ENCODE measurements at places on chromosomes 3 and 15.

DNA sequence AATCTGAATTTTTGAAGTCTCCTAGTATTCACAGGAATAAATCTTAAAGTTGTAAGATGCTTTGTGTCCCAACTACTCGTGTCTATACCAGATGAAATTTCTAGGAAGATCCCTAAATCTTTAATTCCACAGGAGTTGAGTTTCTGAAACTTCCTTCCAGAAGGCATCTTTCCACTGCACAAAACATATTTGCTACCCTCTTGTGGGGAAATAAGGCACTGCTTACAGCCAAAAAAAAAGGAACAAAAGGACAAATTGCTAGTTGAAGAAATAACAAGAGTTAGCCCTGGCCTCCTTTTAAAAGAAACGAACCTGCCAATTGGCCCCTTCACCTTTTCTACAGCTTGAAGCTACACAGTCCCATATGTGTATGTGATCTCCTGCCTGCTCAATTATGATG is 54.0 kb downstream of the TAFA4 start:
- DNase-seq: no peak

DNA sequence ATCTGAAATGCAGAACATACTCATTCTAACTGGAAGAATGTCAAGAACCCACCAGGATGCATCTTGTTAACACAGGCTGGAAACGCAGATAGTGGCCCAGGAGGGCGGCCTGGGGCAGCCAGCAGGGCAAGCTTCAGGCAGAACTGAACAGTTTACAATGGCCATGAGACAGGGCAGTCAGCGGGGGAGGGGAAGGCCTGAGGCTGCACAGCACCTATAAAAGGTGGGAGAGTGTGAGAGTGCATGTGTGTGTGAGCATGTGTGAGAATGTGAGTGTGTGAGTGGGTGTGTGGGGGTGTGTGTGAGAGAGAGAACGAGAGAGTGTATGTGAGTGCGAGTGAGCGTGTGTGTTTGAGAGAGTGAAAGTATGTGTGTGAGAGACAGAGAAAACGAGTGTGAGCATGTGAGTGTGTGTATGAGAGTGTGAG is 26.8 kb upstream of the SLCO2A1 start:
- DNase-seq: no peak

DNA sequence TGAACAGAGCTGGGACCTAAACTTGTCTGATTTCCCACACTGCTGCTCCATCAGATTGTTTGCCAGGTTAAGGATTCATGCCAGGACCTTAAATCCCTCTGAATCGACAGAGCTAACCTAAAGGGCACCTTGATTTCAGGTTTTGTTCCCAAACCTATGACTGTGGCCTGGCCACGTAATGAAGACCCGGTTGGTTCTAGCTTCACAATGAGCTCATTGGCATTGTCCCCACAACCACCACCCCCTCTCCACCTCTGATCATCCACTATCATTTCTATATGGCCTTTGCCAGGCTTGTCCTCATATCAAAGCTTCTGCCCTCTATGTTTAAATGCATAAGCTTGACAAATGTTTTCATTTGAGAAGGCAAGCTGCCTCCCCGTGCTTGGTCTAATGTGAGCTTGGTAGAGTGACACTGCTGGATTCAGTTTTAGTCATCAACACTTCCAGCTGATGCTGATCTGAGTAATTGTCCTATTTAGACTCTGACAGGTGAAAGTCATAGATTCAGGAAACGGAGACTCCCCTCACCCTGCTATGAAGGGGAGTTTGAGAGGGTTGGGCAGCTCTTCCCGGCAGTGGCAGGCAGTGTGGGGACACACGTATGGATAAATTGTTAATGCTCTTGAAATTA is 407.1 kb upstream of the CFAP20DC start:
- DNase-seq: no peak

DNA sequence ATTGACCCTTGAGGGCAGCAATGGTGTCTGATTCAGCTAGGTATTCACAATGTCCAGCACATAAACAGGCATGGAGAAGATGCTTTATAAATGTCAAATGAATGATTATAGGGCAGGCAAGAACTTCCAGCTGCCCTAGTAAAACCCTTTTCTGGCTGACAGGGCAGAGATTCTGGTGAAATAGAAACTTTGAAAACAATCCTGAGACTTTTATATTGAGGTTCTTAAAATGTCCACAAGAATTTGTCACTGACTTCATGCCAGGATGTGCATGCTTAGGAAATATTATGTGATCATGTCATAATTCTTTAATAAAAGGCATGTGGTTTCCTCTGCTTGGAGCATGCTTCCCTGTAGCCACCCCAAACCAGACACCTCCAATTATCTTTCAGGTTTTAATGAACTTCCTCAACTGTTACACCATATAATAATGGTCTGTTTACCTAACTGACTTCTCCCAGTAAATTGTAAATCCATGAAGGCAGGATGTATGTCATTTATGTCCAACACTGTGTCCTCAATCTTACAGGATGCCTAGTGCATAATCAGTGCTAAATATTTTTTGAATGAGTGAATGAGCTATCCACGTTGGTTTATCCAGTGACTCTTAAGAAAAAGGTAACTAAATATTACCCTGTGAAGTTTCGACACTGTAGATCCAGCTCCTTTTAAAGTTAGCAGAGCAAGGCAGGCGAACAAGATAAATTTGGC is 43.4 kb upstream of the CLRN1 start:
- DNase-seq: no peak

DNA sequence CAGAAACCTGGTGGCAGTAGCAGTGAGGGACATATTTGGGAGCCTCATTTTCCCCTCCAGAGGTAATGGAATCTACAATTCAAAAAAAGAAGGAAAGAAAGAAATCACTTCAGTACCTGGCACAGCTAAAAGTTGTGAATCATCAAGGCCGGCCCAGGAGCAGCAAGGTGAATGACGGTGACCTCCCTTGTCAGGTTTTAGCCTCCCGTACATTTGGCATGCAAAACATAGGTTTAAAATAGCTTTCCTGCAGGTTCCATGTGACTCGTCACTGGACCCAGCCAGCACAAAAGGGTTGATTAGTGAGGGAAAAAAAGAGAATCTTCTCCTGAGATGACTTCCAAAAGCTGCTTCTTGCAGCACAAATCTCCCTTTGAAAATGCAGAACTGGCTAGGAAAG is 394.2 kb downstream of the LSAMP start:
- DNase-seq: no peak

- peak; percentile 7 for DNase-seq
These were observed 11.6 kb upstream of the SCAMP5 start for GRCh38 chr15:74983725-74984231.

GRCh38 chr3:133948131-133948810 is 52.6 kb upstream of the RAB6B start:
- DNase-seq: peak; percentile 57

DNA sequence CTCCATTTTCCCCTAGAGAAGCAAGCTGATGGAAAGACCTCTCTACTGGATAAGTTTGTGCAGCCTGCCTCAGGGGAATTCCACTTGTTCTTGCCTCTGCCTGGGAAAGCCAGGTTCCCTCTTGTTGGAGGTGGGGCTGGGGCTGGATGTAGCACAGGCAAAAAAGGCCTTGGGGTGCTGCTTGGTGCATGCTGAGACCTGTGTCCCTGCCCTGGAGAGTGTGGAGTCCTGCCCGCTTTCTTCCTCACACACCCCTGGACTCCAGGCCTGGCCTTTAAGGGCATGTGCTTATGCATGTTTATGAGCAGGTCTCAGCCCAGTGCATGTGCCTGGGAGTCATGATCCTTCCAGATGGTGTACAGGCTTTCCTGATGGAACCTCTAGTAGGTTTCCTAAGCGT is 23.5 kb upstream of the JMJD7 start:
- no peak for DNase-seq

GRCh38 chr3:174243171-174243570 is 616.0 kb upstream of the NAALADL2 start:
- no peak for DNase-seq

DNA sequence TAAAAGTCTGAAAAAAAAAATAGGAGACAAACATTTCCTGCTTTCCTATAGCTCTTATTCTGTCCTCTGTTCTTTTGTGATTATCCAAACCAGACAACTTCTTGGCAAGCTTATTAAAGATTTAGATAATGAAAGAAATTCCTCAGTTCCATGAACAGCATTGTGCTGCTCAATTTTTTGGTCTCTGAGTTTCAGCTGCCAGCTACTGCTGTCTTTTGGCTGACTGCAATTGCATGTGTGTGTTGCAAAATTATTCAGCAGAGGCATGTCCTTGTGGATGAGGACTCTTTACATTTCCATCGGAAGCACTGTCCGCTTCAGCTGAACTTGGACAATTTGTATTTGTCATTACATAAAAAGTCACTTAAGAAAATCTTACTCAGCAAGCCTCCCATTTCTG is 397.3 kb upstream of the RASGRP1 start:
- DNase-seq: no peak

DNA sequence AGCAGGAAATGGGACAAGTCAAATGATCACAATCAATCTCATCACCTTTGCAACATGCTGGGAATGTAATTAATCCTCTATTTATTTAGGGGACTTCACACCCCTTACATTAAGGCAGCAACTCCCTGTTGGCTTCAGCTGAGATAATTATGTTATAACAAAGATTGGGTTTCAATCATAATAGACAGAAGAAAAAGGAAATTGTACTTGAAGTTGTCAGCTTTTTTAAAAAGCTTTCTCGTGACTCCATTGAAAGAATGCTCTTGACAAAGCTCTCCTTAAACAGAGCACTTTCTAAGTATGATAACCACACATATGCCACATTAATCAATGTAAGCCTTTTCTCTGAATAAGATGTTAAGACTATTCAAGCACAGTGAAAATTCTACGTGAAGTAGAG is 65.7 kb downstream of the SHQ1 start:
- DNase-seq: no peak

GRCh38 chr3:107857854-107858253 is 233.0 kb downstream of the CD47 start:
- no peak for DNase-seq

DNA sequence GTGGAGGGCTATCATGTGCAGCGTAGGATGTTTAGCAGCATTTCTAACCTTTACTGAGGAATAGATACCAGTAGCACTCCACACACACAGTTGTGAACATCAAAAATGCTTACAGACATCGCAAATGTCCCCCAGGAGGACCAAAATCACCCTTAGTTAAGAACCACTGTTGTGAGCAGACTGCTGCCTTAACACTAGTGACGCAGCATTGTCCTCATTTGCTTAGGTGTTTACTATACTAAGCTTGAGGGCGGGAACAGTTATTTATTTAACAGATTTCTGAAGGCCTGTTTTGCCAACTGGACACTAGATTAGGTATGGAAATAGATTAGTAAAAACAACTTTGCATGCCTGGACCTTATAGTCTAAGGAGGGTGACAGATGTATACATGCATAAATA is 2.3 kb downstream of the PPP2R3A start:
- DNase-seq: no peak

GRCh38 chr15:68023307-68024101 is 30.6 kb upstream of the PIAS1 start:
- no peak for DNase-seq

DNA sequence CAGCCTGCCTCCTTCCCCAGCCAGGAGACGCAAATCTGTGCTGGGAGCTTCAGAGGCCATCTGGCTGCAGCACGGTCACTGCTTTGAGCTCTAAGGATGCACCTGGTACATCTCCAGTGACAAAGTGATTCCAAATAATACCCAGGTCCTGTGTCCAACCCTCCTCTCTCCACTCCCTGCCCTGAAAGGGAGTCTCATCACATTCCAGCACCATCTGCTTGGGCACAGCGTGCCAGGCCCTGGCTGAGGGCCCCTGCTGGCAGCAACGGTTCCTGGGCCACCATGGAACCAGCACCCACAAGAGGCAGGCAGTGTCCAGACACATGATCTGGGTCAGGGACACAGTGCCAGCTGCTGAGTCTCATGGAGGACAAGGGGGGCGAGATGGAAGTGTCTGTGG is 81.3 kb downstream of the MTHFS start:
- no peak for DNase-seq

DNA sequence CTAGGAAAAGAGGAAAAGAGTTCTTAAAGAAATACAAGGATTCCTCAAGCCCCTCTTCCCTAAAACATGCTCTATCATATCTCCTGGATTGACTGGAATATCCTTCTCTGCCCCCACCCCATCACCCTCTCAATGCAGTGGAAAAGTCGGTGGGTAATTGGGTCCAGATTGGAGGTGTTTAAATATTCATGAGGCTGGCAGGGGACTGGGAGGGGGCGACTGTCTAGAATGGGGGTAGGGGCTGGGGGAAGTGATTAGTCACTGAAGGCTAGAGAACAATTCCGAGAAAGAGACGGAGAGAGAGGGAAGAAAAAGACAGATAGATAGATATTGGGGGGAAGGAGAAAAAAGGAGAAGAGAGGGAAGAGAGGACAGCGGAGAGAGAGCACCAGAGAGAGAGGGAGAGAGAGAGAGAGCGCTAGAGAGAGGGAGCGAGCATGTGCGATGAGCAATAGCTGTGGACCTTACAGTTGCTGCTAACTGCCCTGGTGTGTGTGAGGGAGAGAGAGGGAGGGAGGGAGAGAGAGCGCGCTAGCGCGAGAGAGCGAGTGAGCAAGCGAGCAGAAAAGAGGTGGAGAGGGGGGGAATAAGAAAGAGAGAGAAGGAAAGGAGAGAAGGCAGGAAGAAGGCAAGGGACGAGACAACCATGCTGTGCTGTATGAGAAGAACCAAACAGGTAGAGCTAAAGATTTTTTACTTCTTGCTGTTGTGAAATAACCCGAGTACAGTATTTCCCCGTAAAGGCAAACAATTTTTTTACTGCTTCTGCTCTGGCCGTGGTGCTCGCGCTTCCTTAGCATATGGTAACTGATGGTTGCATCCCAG is at the start of gene GAP43:
GAP43 (plus strand) TSS at position 467 of the 825 bp plus-strand sequence; CDS start at position 647, 180 bp downstream.
- peak; percentile 82 for DNase-seq

DNA sequence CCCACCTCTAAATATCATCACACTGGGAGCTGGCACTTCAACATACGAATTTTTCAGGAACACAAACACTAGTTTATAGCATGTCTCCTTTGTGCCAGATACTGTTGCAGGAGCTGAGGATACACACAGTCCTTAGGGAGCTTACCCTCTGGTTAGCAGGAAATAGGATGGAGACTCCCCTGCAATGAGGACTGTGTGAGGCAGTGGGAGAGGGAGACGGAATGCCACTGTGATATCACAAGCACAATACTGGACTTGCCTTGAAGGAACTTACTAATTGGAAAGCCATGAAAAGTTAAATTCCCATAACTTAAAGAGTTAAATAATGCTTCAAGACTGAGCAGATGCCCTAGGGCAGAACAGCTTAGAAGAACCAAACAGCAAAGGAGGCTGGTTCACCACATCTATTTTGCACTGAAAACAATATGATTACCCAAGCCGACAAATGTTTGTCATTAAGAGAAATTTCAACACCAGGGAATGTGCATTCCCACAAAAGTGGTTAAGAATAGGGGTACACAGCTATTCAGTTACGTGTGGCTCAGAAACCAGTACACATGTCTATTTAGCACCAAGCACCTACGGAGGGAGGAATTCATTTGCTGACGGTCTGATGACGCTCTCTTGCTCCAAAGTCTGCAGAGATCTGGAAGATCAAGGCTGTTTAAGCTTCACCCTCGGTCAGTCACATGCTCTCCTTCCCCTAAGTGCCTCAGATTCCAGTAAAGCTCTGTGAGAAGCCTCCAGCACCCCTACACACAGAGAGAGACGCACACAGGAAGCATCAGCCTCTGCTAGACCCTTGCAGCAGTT is 5.2 kb downstream of the TBC1D2B start:
- DNase-seq: no peak
